Naive thymus-derived CD8-positive, alpha-beta T cell (primary cell): ENCODE measurements at places on chromosomes 5 and 9. TPM values are rescaled to one million over a fixed set of nuclear protein-coding genes. Genes with fewer than 3 reads are reported as not detected.

Gene DDX4
- not detected for total RNA-seq

Gene CRB2
- total RNA-seq: 0.25 TPM

Gene CDC23
- total RNA-seq: 29.3 TPM

Gene INSL6
- not detected for total RNA-seq

Gene LHX3
- total RNA-seq: not detected

Gene RAB3C
- total RNA-seq: not detected

Gene ENHO
- 0.36 TPM for total RNA-seq

Gene CCDC152
- total RNA-seq: 9.6 TPM

Gene SHISAL2B
- total RNA-seq: not detected

Gene FOXD4L4
- 0.44 TPM for total RNA-seq

Gene TOR4A
- total RNA-seq: 0.91 TPM

Gene CDX1
- not detected for total RNA-seq

Gene HSPB3
- not detected for total RNA-seq

Gene ADAMTSL2
- total RNA-seq: 0.66 TPM

Gene ACOT12
- total RNA-seq: not detected

Gene USP20
- 117 TPM for total RNA-seq

Gene PCDHGA2
- 0.16 TPM for total RNA-seq

Gene SOHLH1
- total RNA-seq: not detected

Gene SPINK7
- not detected for total RNA-seq

Gene SCGB3A2
- not detected for total RNA-seq

Gene ADAMTS2
- not detected for total RNA-seq

Gene PLCXD3
- total RNA-seq: not detected

Gene PLAC8L1
- total RNA-seq: 2.3 TPM

Gene C6
- not detected for total RNA-seq

Gene SLC28A3
- not detected for total RNA-seq

Gene EQTN
- not detected for total RNA-seq

Gene MARVELD2
- 1.7 TPM for total RNA-seq

Gene SLC6A3
- total RNA-seq: 0.27 TPM

Gene PCA3
- not detected for total RNA-seq

Gene MTMR12
- 32.5 TPM for total RNA-seq
